ENCODE measurements at places on chromosomes 11 and 22. TPM values are rescaled to one million over a fixed set of nuclear protein-coding genes. Genes with fewer than 3 reads are reported as not detected.

GRCh38 chr11:132186699-132187098 lies 816.3 kb downstream of the NTM start:
- no peaks in the 10 kb centered on the region for H3K4me1 ChIP-seq
- H3K36me3 ChIP-seq: no peaks in the 10 kb centered on the region
- no peak for DNase-seq
- H3K27ac ChIP-seq: no peak overlapping the region
- no peak overlapping the region for H3K4me3 ChIP-seq

DNA sequence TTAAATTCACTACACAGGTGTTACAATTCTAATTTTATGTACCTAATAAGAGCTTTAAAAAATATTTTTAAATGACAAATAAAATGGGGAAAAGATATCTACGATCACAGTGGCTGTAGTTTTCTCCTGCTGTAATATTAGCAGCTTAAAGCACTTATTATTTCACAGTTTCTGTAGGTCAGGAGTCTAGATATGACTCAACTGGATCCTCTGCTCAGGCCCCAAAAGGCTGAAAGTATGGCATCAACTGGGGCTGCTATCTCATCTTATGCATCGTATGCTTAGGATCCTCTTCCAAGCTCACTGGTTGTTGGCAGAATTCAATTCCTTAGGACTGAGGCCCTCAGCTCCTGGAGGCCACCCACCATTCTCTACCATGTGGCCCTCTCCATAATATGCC lies 12.8 kb downstream of the FBXO3 start:
- no peaks in the 10 kb centered on the region for H3K4me1 ChIP-seq
- no peak overlapping the region for H3K4me3 ChIP-seq
- no peaks in the 10 kb centered on the region for H3K36me3 ChIP-seq
- no peak overlapping the region for H3K27ac ChIP-seq
- H3K27me3 ChIP-seq: no peaks in the 10 kb centered on the region
- no peak for DNase-seq

GRCh38 chr11:113174882-113175281 lies 139.5 kb upstream of the TTC12 start:
- H3K4me3 ChIP-seq: no peak overlapping the region
- no peak overlapping the region for H3K27ac ChIP-seq
- H3K4me1 ChIP-seq: no peaks in the 10 kb centered on the region
- H3K36me3 ChIP-seq: no peaks in the 10 kb centered on the region

GRCh38 chr11:116413301-116414242 lies 359.2 kb downstream of the BUD13 start:
- peak overlapping the region; percentile 64 for H3K27ac ChIP-seq
- no peaks in the 10 kb centered on the region for H3K27me3 ChIP-seq
- H3K4me1 ChIP-seq: no peaks in the 10 kb centered on the region
- DNase-seq: no peak

DNA sequence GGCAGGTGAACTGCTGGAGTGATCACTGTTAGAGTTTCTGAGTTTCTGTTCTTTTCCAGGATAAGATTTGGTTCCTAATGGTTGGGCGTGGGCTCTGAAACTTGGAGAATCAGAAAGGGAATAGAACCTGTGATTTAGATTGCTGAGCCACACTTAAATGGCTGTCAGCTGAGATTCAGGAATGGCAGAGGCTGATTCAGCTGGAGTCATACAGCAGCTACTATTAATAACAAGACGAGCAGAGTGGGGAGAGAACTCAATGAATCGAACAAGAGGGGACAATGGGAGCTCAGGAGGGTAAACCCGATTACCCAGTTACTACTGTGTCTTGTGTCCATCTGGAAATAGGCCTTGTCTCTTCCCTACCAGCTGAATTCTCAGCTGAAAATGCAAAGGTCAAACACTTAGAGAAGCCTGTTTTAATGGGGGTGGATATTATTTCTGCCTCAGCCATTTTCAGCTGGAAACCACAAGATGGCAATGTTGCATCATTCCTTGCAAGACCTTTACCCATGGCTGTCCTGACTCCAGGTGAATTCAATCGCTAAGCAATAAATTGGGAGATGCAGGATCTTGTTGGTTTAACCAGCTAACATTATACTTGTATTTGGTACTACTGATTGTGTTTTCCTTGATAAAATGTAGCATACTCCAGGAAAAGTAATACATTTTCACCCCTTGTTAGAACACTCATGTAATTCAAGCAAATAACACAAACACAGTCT lies 104.5 kb upstream of the RAG2 start:
- H3K36me3 ChIP-seq: no peaks in the 10 kb centered on the region
- no peaks in the 10 kb centered on the region for H3K4me1 ChIP-seq
- no peaks in the 10 kb centered on the region for H3K27me3 ChIP-seq
- no peak for DNase-seq

GRCh38 chr11:88415495-88415894 lies 78.0 kb upstream of the CTSC start:
- DNase-seq: no peak
- H3K36me3 ChIP-seq: no peaks in the 10 kb centered on the region
- H3K27me3 ChIP-seq: no peaks in the 10 kb centered on the region
- H3K4me1 ChIP-seq: peaks cover 19% of the 10 kb centered on the region
- no peak overlapping the region for H3K27ac ChIP-seq

DNA sequence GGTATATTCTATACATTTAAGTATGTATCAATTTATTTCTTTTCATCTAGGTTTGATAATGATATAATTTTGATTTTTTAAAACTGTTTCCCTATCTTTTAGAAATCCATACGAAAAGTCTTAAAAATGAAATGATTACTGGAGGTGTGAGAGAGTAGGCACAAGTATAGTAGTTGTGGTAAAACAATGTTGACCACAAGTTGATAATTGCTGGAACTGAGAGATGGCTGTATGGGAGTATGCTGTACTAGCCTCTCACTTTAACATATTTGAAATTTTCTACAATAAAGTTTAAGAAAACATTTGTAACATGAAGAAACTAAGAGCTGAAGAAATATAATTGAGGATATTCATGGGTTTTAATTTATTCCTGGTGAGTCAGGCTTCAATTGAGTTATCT lies 30.0 kb downstream of the FSHB start:
- no peak overlapping the region for H3K4me3 ChIP-seq
- no peaks in the 10 kb centered on the region for H3K36me3 ChIP-seq
- no peak overlapping the region for H3K27ac ChIP-seq

- peaks cover 5% of the 10 kb centered on the region for H3K36me3 ChIP-seq
- H3K4me1 ChIP-seq: no peaks in the 10 kb centered on the region
- no peak overlapping the region for H3K4me3 ChIP-seq
- no peak for DNase-seq
These were observed 8.0 kb upstream of the PMM1 start for GRCh38 chr22:41597635-41597953.

GRCh38 chr11:5238486-5238885 lies 4.2 kb upstream of the HBD start:
- no peaks in the 10 kb centered on the region for H3K27me3 ChIP-seq
- DNase-seq: no peak
- no peak overlapping the region for H3K27ac ChIP-seq
- no peaks in the 10 kb centered on the region for H3K4me1 ChIP-seq
- H3K4me3 ChIP-seq: no peak overlapping the region

GRCh38 chr22:32811788-32812545 lies 10.5 kb downstream of the TIMP3 start:
- H3K27ac ChIP-seq: no peak overlapping the region
- H3K27me3 ChIP-seq: no peaks in the 10 kb centered on the region
- no peak overlapping the region for H3K4me3 ChIP-seq
- H3K36me3 ChIP-seq: no peaks in the 10 kb centered on the region
- peaks cover 80% of the 10 kb centered on the region for H3K4me1 ChIP-seq

GRCh38 chr11:72782081-72782920 lies 11.5 kb downstream of the STARD10 start:
- no peaks in the 10 kb centered on the region for H3K36me3 ChIP-seq
- H3K27me3 ChIP-seq: no peaks in the 10 kb centered on the region
- DNase-seq: no peak

GRCh38 chr22:39383841-39384625 lies 15.5 kb upstream of the TAB1 start:
- no peaks in the 10 kb centered on the region for H3K36me3 ChIP-seq
- no peak overlapping the region for H3K27ac ChIP-seq
- no peak for DNase-seq
- H3K4me1 ChIP-seq: peaks cover 4% of the 10 kb centered on the region
- H3K4me3 ChIP-seq: no peak overlapping the region
- H3K27me3 ChIP-seq: peaks cover 7% of the 10 kb centered on the region

- H3K4me3 ChIP-seq: no peak overlapping the region
- H3K4me1 ChIP-seq: peaks cover 36% of the 10 kb centered on the region
- H3K27ac ChIP-seq: no peak overlapping the region
- H3K36me3 ChIP-seq: peaks cover 44% of the 10 kb centered on the region
These were observed 8.4 kb downstream of the XBP1 start for GRCh38 chr22:28791841-28792490.

DNA sequence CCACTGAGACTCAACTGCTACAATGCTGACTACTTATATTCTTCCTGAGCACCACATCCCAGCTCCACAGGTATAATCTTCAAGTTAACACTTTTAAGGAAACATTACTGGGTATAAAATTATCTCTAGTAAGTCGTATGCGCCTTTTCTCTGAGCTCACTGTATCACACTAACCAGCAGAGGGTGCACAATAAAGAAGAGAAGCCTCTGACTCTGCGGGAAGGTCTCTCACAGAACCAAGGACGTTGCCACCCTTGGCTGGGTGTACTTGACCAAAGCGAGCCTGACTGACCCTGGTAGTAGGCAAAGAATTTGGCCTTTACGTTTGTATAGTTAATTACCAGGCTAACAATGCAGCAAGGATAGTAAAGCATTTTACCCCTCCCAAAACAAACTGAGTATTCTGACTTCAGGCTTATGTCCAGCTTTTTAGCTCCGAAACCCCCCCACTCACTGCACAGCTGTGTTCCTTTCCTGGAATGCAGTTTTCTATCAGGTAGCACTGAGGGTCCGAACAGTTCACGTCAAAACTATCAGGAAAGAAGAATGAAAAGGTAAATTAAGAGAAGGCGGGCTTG lies at the start of gene BTBD18:
Gene BTBD18, minus strand, starts transcription at position 144 of the 578 bp plus-strand sequence. CDS start 631 bp downstream, outside the sequence.
- H3K4me3 ChIP-seq: no peak within 1 kb of the TSS
- H3K36me3 ChIP-seq: no peaks in the 10 kb centered on the region
- H3K27me3 ChIP-seq: no peaks in the 10 kb centered on the region
- H3K4me1 ChIP-seq: no peaks in the 10 kb centered on the region
- no peak within 1 kb of the TSS for H3K27ac ChIP-seq

DNA sequence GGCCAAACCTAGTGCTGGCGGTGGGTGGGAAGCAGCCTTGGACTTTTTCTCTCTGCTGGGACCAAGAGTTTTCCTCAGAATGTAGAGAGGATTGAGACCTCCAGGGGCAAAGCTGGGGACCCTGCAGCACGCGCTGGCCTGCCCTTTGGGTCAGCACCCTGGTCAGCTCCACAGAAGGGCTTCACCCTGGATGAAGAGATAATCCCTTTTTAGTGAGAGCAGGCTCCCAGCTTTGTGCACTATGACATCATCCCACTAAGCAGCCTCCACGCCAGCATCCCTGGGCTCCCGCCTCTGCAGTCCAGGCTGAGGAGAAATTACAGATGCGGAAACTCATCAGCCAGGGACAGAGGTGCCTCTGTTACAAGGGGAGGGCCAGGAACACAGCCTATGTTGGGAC lies 23.5 kb downstream of the DRICH1 start:
- H3K4me3 ChIP-seq: no peak overlapping the region
- no peaks in the 10 kb centered on the region for H3K4me1 ChIP-seq
- no peak overlapping the region for H3K27ac ChIP-seq
- no peak for DNase-seq

GRCh38 chr11:110763249-110764011 lies 51.2 kb upstream of the ARHGAP20 start:
- no peaks in the 10 kb centered on the region for H3K36me3 ChIP-seq
- H3K27me3 ChIP-seq: no peaks in the 10 kb centered on the region
- peaks cover 9% of the 10 kb centered on the region for H3K4me1 ChIP-seq
- no peak for DNase-seq
- H3K27ac ChIP-seq: no peak overlapping the region

GRCh38 chr22:30015229-30015797 lies 65.0 kb upstream of the HORMAD2 start:
- DNase-seq: no peak
- peaks cover 66% of the 10 kb centered on the region for H3K36me3 ChIP-seq
- no peaks in the 10 kb centered on the region for H3K27me3 ChIP-seq
- no peaks in the 10 kb centered on the region for H3K4me1 ChIP-seq
- H3K4me3 ChIP-seq: no peak overlapping the region
- no peak overlapping the region for H3K27ac ChIP-seq

- DNase-seq: no peak
- no peak overlapping the region for H3K4me3 ChIP-seq
- no peaks in the 10 kb centered on the region for H3K27me3 ChIP-seq
- peaks cover 95% of the 10 kb centered on the region for H3K4me1 ChIP-seq
These were observed 8.6 kb downstream of the PPP6R3 start for GRCh38 chr11:68469122-68469521.

DNA sequence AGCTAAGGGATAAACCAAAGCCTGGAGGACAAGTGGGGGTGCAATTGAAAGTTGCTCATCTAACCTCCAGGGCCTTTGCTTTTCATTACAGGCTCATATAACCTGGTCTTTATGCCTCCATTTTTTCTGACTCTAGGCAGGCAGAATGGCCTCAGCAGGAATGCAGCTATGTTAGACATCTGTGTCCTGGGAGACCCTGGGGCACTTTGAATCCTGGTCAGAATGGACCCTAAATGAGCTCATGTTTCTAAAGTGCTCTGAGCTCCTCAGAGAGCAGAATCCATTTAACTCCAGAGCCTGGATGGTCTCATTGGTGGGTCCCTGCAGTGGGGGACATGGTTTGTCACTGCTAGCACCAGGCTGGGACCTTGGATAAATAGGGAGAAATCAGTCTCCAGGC lies 177.3 kb downstream of the KIRREL3 start:
- H3K27ac ChIP-seq: no peak overlapping the region
- no peaks in the 10 kb centered on the region for H3K27me3 ChIP-seq
- H3K4me3 ChIP-seq: no peak overlapping the region
- no peak for DNase-seq
- no peaks in the 10 kb centered on the region for H3K4me1 ChIP-seq

GRCh38 chr22:34534101-34534500 lies 531.9 kb upstream of the ISX start:
- DNase-seq: no peak
- no peaks in the 10 kb centered on the region for H3K4me1 ChIP-seq
- H3K36me3 ChIP-seq: no peaks in the 10 kb centered on the region
- no peak overlapping the region for H3K4me3 ChIP-seq
- H3K27me3 ChIP-seq: no peaks in the 10 kb centered on the region

DNA sequence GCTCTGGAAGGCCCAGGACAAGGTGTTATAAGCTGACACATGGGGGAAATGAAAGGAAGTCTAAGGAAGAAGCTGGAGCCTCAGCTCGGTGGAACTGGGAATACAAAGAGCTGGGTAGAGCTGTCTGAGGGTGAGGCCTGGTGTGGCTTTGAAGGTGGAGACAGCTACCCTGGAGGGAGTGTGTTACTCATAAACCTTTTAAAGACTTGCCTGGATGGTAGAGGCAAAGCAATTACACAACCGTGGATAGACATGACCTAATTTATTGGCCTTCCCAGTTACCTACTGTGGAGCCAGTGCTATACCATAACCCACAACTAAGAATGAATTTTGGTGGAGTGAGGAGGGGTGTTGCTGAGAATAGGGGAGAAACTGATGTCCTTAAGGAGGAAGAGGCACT lies 22.6 kb downstream of the EXPH5 start:
- no peak overlapping the region for H3K4me3 ChIP-seq
- DNase-seq: no peak
- H3K36me3 ChIP-seq: no peaks in the 10 kb centered on the region
- H3K27ac ChIP-seq: no peak overlapping the region

Gene LARGE1
- total RNA-seq: 74.4 TPM

Gene KCNQ1OT1
- 0.99 TPM for total RNA-seq

Gene BAIAP2L2
- 0.27 TPM for total RNA-seq

Gene GPR83
- total RNA-seq: 0.36 TPM

Gene OVOL1
- total RNA-seq: not detected

Measured in sigmoid colon (tissue), 7 donors.